Bronchus fibroblast of lung (primary cell): ENCODE measurements at places on chromosomes 3 and 15. TPM values are rescaled to one million over a fixed set of nuclear protein-coding genes. Genes with fewer than 3 reads are reported as not detected.

The ADIPOQ gene
- total RNA-seq = not detected in 2 replicates

The RHCG gene
- not detected in 2 replicates for total RNA-seq

The MOBP gene
- total RNA-seq = not detected in 2 replicates

The RPL29 gene
- total RNA-seq = 2,426 and 2,542 TPM in 2 replicates

The CD200R1 gene
- total RNA-seq = not detected in 2 replicates

The LYZL4 gene
- total RNA-seq = not detected in 2 replicates

The PHC3 gene
- 10.9 and 14.4 TPM in 2 replicates for total RNA-seq

The ZKSCAN7 gene
- total RNA-seq = 4.8 and 5.2 TPM in 2 replicates

The GPR156 gene
- 0.45 and 0.67 TPM in 2 replicates for total RNA-seq

The LOXL1 gene
- total RNA-seq = 112 and 113 TPM in 2 replicates

The RBPMS2 gene
- 0.34 and 0.59 TPM in 2 replicates for total RNA-seq

The SLC9C1 gene
- under 0.01 TPM in 1 of 2 replicates, not detected in the other for total RNA-seq

The LRRC15 gene
- total RNA-seq = not detected in 2 replicates

The PARP16 gene
- 5.1 and 7.1 TPM in 2 replicates for total RNA-seq

The SI gene
- not detected in 2 replicates for total RNA-seq

The SLC2A2 gene
- total RNA-seq = not detected in 2 replicates

The LMOD3 gene
- not detected in 2 replicates for total RNA-seq

The BFSP2 gene
- not detected in 2 replicates for total RNA-seq

The ADCY5 gene
- under 0.01 and 0.15 TPM in 2 replicates for total RNA-seq

The EPHA6 gene
- 0.17 TPM in 1 of 2 replicates, not detected in the other for total RNA-seq

The STAC gene
- total RNA-seq = 4.3 and 5.0 TPM in 2 replicates

The XCR1 gene
- total RNA-seq = not detected in 2 replicates

The DNAH1 gene
- 0.50 and 0.74 TPM in 2 replicates for total RNA-seq

The CCDC50 gene
- 69.6 and 77.7 TPM in 2 replicates for total RNA-seq

The PIK3CB gene
- 4.3 and 5.0 TPM in 2 replicates for total RNA-seq

The PXK gene
- 33.4 and 40.3 TPM in 2 replicates for total RNA-seq

The SRGAP3 gene
- 1.2 and 1.7 TPM in 2 replicates for total RNA-seq

The PAQR9 gene
- total RNA-seq = not detected in 2 replicates

The PLA1A gene
- not detected in 2 replicates for total RNA-seq

The LIPH gene
- under 0.01 TPM in 1 of 2 replicates, not detected in the other for total RNA-seq

The SAMMSON gene
- total RNA-seq = not detected in 2 replicates

The TCF12 gene
- 39.5 and 43.4 TPM in 2 replicates for total RNA-seq

The DHFR2 gene
- total RNA-seq = 1.9 and 2.7 TPM in 2 replicates
